Fibroblast of upper back skin (primary cell): ENCODE measurements at places on chromosomes 1 and 21.

GRCh38 chr1:89553157-89553556, 28.5 kb downstream of the LRRC8B start:
- DNase-seq, result no peak

- DNase-seq, result no peak
Measured at GRCh38 chr21:31886915-31887314, 14.1 kb downstream of the HUNK start.

- DNase-seq, result no peak
Measured at GRCh38 chr1:226887006-226887405, 16.6 kb downstream of the PSEN2 start.

- DNase-seq, result peak; percentile 16
Measured at GRCh38 chr21:36004441-36004840, 55.9 kb downstream of the SETD4 start.

DNA sequence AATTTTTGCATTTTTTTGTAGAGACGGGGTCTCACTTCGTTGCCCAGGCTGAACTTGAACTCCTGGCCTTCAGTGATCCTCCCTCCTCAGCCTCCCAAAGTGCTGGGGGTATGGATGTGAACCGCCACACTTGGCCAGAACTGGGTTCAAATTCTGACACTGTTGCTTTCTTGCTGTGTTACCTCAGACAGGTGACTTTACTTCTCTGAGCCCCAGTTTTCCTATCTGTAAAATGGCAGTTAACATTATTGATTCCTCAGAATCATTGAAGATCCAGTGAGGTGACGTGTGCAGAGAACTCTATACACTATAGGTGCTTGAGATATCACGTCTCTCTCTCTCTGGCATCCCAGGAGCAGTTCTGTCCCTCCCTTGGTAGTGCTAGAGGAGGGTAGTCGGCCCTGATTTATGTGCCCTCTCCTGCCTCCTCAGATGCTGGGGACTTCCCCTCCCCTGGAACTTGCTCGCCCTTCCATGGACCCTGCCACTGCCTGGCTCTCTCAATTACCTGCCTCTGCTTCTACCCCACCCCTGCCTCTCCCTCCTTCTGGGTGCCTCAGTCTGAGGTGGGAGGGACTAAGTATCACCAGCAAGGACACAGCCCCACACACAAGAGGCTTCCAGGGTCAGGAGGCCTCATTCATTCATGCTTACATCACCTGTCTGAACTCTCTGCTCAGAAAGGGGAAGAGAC, 2.8 kb upstream of the HPCA start:
- DNase-seq, result no peak
